ENCODE measurements at places on chromosomes 4 and X.

DNA sequence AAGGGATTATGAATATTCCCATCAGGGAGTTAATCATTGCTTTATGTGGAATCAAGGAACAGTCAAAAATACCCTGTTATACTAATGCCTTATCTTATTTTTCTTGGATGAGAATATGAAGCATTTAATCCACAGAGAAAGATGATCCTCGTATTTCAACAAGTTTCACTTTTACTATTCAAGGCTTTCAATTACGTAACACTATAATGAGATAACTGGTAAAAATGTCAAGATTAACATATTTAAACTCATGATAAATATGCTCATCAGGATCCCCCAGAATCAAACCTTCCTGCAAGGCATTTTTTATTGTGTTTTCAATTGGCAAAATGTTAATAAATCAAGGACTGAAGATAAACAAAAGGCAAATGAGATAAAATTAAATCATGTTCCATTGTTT lies 5.1 kb downstream of the ZXDA start:
- no peak for DNase-seq

DNA sequence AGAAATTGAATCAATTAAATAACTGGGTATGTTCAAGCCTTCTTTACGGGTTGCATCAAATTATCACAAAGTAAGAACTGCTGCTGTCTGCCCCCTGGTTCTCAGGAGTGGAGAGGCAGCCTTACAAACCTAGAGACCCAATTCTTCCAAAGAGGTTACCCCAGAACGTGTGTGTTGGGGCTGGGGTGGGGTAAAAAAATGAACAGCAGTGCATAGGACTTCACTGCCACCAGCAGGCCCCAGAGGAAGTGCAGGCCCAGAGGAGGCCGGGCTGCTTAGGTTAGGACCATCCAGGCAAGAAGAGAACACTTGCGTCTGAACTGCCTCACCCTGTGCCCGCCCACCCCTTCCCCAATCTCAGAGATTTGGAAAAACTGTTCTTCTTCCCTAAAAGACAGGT lies 1.5 kb upstream of the NWD2 start:
- no peak for DNase-seq

DNA sequence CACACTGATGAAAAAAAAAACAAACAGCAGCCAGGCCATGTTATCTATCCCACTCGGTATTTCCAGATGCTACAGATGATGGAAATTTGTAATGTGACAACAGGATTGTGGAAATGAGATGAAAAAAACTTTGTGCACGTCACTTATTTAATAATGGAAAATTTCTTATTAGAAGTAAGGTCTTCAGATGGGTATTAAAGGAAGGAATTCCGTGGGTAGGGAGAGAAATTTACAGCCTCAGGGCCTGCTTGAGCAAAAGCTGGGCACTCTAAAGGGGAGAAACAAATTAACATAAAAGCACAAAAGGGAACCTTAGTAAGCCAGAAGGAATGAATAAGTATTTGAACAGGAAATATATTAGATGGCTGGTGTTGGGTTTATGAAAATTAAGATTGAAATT lies 4.2 kb upstream of the PKD2 start:
- no peak for DNase-seq

- DNase-seq: no peak
These were observed 274.7 kb downstream of the GLUD2 start for GRCh38 chrX:121322159-121322558.

- DNase-seq: no peak
These were observed 82.9 kb downstream of the RTL5 start for GRCh38 chrX:72048510-72049455.

GRCh38 chrX:10722851-10723250 lies 102.5 kb upstream of the MID1 start:
- DNase-seq: peak; percentile 54

DNA sequence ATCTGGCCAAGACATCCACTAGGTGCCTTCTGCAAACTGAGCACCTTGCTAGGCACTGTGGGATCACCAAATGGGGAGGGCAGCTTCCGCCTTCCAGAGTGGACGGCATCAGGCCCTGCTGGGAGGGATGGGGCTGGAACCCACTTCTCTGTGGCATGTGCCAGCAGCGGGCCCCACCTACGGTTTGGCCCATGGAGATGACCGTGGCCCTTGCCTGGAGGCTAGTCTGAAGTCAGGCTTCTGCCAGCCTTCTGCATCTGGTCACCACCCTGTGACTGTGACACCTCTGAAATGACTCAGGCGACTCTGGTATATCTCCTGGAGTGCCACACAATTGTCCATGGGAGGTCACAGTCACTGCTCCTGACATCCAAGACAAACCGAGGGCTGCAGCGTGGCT lies 7.2 kb downstream of the SSR4 start:
- DNase-seq: no peak

DNA sequence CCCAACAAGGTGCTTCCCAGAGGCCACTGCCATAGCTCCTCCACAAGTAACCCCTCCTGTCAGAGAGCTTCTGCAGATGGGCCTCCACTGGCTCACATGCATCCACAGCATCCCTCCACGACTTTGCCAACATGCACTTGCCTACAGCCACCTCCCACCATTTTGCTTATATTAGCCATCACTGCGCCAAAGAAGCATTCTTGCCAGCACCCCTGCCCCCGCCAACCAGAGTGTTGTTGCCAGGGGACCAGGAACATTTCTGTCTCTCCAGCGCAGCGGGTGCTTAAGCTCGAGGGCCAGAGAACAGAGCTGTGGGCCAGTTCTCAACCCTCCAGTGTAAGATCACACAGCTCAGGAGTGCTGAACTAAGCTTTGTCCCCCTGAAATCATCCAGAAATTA lies 517.6 kb downstream of the PABPC4L start:
- no peak for DNase-seq

DNA sequence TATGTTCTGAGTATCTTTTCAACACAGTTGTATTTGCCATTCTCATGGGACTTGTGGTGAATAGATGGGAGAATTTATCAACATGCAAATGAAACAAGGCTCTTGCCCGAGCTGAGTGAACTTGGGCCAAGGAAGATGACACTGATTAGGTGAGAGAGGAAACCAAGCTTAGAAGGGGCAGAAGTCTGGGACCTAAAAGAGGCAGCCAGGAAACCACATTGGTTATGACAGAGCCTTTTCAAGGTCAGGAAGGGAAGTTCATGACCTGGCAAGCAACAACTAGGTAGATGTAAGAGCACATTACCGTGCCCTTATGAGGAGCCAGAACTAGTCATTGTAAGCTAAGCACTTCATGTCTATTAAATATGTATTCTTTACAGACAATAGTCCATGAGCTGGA lies 590.3 kb downstream of the PACRGL start:
- no peak for DNase-seq

- no peak for DNase-seq
These were observed 23.4 kb downstream of the ELF2 start for GRCh38 chr4:139153411-139154133.

GRCh38 chr4:109029987-109030386 lies 267.1 kb upstream of the ETNPPL start:
- DNase-seq: no peak

DNA sequence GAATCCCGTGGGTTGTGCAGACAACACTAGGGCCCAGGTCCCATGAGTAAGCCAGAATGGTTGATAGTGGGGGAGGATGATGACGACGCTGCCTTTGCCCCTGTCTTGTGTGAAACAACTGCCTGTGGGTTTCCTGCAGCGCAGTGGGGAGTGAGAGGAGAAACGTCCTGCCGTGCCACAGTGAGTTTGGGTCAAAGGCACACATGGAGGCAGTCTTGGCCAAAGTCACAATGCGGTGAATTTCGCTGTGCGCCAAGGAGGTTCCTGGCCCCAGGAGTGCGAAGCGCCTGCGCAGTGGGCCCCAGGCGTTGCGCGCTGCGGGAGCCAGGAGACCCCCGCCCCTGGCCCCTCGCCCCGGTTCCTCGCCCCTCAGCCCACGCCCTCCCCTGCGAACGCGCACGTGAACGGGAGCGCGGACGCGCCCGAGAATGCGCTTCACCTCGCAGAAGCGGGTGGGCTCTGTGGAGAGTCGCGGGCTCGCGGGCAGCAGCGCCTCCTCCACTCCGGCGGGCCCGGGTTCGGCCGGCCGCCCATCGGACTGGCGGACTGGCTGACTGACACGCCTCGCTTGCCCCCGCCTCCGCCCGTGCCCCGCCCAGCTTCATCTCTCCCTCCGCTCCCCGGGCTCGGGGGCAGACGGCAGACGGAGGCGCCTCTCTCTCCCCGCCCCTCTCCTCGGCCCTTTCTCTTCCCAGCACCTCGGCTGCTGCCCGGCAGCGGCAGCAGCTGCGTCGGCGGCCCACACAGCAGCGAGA lies at the start of gene NUDT10:
TSS of gene NUDT10 (plus strand) at position 635 of the 755 bp plus-strand sequence. CDS start 144 bp downstream, outside the sequence.
- DNase-seq: peak; percentile 62

DNA sequence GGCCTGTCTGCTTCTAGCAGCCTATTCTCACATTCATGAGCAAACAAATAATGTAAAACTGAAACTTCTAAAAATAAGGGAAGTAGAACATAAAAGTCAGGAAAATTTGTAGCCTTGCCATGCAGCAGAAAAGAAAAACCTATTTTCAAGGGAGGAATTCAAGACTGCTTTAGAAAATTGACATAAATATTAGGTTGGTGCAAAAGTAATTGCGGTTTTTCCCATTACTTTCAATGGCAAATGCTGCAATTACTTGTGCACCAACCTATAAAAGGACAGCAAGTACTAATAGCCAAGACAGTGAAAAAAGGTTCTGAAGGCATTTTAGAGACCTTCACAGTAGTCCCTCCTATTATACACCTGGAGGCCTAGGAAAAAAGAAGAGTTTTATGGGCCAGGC lies 457.8 kb downstream of the KLHL4 start:
- no peak for DNase-seq

- peak; percentile 7 for DNase-seq
These were observed 36.4 kb upstream of the HPRT1 start for GRCh38 chrX:134423606-134424005.

- no peak for DNase-seq
These were observed 66.1 kb downstream of the MAGEA10 start for GRCh38 chrX:152072236-152072635.

DNA sequence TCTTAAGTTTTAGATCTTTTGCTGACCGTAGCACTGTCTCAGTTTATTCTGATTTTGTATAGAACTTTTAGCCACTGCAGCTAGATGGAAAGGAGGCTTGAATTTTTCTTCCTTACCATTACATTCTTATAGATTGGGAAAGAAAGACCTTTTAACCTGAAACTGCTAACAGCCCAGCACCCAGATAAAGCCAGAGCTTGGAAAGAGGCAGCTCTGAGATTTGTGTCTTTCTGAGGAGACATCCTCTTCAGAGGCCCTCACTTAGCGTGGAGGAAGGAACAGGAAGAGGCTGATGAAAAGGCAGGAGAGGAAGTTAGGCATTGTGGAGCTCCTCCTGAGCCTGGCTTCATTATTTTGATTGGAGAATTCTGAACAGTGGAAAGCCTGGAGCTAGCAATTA lies 35.1 kb downstream of the ATG4A start:
- no peak for DNase-seq

DNA sequence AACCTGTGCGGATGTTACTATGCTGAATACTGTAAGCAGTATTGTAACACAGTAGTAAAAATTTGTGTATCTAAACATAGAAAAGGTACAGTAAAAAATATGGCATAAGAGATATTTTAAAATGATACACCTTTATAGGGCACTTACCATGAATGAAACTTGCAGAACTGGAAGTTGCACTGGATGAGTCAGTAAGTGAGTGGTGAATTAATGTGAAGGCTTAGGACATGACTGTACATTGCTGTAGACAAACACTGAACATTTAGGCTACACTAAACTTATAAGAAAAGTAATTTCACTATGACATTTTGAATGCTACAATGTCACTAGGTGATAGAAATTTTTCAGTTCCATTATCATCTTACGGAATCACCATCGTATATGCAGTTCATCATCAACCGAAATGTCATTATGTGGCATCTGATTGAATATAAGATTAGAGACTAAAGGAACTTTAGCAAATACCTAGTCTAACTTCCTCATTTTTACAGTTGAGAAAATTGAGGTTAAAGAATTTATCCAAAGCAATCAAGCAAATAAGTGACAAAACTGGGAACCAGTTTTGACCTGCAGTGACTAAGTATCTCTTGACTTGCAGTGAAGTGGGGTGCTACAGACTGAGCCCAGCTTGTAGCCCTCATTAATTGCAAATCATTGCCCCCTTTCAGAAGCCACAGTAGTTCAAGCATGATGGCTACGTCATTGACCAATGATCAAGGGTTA lies 55.3 kb downstream of the EGF start:
- no peak for DNase-seq

GRCh38 chr4:158758142-158758541 lies 10.7 kb upstream of the FNIP2 start:
- DNase-seq: no peak

DNA sequence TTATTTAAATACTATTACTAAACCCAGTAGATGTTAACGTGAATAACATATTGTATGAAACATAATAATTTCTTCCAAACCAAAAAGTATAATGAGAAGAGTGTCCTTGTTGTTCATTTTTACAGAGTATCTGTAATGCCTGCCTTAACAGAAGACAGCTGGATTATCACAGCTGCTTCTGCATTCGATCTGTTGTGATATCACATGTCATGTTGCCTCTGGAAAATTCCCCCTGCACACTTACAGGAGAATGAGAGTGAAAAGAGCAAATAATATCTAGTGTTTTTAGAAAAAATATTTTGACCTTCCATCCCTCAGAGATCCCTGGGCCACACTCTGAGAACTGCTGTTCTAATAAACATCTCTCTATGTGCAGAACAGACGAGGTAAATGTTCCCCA lies 240.1 kb upstream of the NOCT start:
- no peak for DNase-seq

GRCh38 chr4:32544846-32545245 lies 1824.7 kb downstream of the PCDH7 start:
- DNase-seq: no peak

- no peak for DNase-seq
These were observed 101.1 kb downstream of the TSPAN5 start for GRCh38 chr4:98557194-98557892.

DNA sequence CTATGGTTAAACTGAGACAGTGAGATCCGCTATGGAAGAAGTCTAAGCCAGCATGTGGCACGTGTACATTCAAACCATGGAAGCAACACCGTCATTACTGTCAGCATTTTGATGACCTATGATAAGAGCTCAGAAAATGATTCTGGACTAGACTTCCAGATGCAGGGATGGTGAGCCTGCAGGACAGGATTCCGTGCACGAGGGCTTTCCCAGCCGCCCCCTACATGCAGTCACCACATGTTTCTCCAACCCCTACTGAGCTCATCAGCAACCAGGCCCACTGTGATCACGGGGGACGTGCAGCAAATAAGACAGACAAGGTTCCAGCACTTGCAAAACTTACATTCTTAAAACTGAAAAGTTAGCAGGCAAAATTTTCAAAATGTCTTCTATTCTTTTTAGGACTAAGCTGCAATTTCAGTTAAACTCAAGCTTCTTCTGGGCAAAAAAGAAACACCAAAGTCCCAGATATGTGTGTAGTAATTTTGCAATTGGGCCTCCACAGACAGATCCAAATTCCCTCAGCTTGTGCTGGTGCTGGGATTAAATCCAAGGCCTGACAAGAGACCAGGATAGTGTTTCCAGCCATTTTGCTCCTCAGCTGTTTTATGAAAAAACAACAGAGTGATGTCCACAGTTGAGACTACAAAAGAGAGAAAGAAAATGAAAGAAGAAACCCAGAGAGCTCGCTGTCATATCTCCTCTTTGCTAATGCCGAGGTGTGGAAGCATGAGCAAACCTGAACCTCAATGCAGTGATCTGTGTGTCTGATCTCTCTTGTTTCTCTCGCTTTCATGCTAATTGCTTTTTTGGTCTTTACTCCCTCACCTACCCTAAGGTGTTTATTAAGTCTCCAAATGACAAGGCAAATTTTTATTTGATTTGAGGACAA lies 118.2 kb downstream of the AFAP1 start:
- DNase-seq: no peak
